ENCODE measurements at places on chromosomes 6 and 20. TPM values are rescaled to one million over a fixed set of nuclear protein-coding genes. Genes with fewer than 3 reads are reported as not detected.

ATP6V1G2 gene
- total RNA-seq: 4.6 TPM

BMP5 gene
- total RNA-seq: 8.3 TPM

- DNase-seq: no peak
Measured at GRCh38 chr6:81565071-81565470, 187.4 kb downstream of the TENT5A start.

GRCh38 chr20:61525781-61526431, 273.8 kb downstream of the CDH4 start:
- no peak for DNase-seq

DNA sequence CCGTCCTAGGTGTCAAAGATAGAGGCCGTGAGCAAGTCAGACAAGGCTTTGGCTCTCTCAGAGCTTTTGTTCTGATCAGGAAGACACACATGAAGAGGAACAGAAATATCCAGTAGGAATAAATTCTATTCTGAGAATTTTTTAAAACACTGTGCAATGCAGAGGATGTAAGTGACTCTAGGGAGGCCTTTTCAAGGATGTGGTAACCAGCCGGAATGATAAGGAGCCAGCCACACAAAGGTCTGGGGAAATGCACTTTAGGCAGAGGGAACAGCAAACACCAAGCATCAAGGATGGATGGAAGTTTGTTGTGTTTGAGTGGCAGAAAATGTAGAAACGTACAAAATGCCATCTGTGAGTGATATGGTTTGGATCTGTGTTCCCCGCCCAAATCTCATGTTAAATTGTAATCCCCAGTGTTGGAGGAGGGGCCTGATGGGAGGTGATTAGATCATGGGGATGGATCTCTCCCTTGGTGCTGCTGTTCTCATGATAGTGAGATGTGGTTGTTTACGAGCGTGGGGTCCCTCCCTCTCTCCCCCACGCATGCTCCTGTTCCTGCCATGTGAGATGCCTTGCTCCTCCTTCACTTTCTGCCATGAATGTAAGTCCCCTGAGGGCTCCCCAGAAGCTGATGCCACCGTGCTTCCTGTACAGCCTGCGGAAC, 93.6 kb upstream of the CDYL start:
- DNase-seq: no peak

DNA sequence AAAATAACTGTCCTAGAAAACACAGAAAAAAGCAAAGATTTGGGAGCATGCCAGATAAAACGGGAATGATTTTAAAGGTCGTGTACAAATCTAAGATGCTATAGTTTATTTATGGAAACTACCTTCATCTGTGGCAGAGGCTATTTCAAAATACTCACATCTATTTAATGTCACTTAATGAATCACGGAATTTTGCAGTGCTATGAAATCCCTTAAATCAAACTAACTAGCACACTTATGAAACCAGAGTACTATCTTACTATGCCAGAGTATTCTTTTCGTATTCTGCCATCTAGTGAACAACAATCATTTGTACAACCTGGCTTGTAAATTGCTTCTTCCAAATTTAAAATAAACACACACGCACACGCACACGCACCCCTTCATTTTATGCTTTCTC, 77.9 kb upstream of the BMP5 start:
- peak; percentile 47 for DNase-seq

GRCh38 chr6:122620428-122620827, 10.2 kb downstream of the PKIB start:
- DNase-seq: no peak
